EL (cell line): ENCODE measurements at places on chromosomes 7 and 10.

- no peak for DNase-seq
Observed at GRCh38 chr7:156420496-156420895, 220.1 kb upstream of the RNF32 start.

GRCh38 chr7:932651-932975, 21.9 kb downstream of the ADAP1 start:
- DNase-seq: no peak

- no peak for DNase-seq
Observed at GRCh38 chr10:98128802-98129201, 5.7 kb upstream of the R3HCC1L start.

DNA sequence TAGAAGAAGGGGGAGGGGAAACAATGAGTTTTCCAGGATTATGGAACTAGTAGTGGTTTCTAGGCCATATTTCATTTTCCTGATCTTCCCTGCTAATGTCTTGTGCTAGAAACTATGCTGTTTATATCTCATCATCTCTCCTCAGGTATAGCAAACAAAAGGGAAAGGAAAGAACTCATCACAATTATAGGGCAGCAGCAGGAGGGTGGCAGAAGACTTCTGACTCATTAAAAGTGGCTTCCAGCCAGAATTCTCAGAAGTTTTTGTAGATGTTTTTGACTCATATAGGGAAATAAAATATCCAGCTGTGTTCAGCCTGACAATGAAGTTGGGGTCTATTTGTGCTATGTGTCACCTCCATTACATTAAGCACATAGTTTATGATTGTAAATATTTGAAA, 6.5 kb downstream of the AHR start:
- DNase-seq: peak; percentile 93

DNA sequence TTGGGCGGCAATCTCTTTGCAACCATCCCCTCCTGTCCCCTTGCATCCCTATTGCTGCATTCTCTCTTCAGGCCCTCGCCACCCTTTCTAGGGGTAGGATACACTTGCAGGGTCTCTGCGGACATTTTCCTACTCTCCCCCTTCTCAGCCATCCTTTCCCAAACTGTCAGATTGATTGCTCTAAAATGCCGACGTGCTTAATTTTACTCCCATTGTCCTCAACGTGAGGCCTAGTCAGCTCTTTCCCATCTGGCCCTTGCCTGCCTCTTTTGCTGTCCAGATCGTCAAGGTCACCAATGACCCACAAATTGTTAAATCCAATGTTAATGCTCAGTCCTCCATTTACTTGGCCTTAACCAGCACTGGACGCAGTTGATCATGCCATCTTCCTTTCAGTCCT, 12.7 kb upstream of the LRMDA start:
- no peak for DNase-seq

DNA sequence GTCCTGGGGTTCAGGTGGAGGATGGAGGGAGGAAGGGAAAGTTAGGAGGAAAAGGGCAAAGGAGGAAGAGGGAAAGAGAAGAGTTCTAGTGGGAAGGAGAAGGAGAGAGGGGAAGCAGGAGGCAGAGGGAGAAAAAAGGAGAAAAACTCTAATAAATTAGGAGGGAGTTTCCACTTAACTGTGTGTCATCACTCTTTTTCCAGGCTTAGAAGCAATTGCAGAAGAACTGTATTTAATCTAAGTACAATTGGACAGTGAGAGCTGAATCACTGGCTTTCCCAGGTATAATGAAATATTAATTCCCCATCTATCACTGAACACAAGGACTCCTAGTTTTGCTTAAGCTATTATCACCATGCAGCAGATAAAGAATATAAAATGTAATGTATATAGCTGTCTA, 76.8 kb downstream of the CREB3L2 start:
- no peak for DNase-seq

DNA sequence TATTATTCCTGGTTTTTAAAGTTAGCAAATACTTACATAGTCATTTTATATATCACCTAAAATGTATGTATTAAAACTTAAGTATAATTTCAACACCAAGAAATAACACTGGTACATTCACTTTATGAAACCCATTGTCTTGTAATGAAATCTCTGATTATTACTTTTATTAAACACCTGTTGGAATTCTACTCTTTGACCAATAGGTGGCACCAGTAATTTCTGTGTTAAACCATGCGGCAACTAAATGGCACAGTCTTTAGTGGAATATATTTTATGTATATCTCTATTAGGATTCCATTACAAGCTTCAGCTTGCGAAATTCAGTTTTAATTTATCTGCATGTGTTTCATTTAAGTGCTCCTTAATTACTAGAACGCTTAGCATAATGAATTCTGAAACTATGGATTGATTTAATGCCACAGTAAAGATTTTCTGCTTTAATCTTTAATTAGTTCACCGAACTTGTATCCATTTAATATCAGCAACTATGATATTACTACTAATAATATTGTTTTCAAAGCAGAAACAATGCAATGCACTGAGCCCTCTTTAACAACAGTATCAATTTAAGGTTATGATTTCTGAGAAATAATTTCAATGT, 181.3 kb downstream of the MAGI2 start:
- peak; percentile 50 for DNase-seq

GRCh38 chr7:98465022-98465421, 64.1 kb upstream of the BAIAP2L1 start:
- DNase-seq: no peak

- no peak for DNase-seq
Observed at GRCh38 chr7:101195884-101196283, 5.0 kb downstream of the MOGAT3 start.

GRCh38 chr10:95069286-95069685, at the start of gene CYP2C8:
TSS of gene CYP2C8 (minus strand) at chr10:95069497. CDS start at chr10:95069402, 95 bp downstream.
- no peak for DNase-seq

DNA sequence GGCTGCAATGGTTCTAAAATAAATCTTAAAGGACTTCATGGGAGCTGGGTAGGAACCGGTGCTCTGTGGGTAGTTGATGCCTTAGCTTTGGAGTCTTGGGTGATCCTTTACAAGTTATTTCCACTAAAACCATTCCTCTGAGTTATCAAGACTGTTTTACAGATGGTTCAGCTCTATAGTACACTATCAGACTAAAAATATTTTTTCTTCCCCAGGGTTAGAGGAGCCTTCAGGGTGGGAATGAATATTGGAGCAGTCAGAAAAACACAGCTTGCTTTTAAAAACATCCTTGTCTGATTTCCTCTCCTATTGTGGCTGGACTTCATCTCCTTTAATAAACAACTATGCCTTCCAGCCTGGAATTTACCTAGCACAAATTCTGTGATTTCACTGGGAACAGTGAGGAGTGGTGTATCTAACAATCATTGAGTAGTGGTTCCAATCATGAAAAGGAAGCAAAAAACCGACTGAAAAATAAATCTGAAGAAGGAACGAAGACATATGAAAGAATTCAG, 102.6 kb upstream of the AFAP1L2 start:
- DNase-seq: no peak

DNA sequence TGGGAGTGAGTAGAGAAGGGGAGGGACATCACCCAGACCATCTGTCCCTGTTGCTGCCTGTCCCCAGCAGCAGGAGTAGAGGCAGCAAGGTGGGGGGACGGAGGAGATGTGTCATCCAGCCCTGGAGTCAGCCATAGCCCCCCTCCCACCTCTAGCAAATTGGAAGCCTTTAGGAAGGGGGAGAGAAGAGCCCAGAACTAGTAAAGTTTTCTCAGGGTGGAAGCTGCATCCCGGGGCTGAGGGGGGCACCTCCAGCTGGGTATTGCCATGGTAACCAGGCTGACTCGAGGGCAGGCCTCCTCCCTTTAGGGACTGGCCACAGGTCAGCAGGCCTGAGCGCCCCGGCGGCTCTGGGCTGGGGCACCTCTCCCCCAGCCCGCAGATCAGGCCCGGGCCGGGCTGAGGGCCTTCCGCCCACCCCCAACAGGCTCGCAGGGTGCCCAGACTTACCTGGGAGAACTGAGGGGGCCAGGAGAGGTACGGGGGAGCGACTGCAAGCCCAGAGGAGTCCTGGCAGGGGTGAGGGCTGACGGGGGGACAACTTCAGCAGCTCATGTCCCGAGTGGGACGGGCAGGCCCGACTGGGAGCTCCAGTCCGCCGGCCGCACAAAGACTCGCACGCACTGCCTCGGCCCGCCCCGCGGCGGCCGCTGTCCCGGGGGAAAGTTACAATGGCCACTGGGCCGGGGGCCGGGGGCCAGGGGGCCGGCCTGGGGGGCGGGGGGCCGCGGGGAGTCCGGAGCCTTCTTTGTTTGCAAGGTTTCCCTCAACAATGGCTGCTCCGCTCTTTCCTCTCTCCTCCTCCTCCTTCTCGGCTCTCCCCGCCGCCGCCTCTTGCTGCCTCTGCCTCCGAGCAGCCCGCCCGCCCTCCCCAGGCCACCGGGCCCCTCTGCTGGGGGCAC, 6.0 kb downstream of the LDB1 start:
- DNase-seq: peak; percentile 35

DNA sequence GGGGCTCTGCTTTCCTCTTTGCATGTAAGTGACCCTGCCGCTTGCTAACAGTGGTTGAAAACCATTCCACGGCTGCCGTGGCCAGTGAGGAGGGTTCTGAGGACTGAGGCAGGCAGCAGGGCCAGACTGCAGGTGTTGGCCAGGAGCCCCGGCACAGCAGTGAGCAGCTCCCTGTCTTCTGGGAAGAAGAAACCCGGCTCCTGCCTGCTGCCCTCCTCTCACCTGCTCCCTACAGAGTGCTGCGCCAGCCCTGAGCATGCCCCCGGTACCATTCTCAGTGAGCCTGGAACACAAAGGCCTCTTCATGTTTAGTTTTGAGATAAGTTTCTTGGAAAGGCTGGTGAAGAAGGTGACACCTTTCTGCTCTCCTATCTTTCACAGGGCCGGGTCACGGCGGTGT, 199.9 kb downstream of the TAX1BP1 start:
- DNase-seq: no peak

DNA sequence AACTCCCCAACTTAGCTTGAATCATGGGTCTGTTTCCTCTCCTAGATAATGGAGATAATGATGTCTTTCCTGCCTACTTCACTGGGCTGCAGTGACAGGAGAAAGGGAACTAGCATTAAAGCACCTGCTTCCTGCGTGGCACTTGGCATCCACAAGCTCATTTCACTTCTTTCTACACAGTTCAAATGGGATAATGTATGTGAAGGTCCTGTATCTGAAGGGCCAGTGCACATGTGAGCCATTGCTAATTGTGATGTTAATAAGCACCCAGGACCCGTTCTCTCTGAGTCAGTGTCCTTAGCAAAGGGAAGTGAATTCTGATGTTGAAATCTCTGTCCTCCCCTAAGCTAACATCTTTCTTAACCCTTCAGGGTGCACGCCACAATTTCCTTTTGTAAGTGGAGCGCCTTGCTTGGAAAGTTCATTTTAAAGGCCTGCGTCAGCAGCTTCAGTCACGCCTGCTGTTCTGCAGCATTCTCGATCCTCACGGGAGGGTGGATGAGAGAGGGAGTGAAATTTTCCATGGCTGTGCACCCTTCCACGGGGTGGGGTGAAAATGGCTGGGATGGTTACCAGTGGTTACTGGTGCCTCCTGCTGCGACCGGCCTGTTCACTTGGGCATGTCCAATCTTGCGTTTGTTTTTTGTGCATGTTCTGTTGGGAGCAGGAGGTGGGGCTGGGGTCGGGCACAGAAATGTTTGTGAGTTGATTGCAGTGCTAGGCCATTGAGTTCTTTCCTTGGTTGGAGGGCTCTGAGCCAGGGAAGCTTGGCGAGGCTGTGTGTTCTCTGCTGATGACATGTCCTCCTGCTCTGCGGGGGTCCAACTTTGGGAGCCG, 59.2 kb downstream of the HK1 start:
- peak; percentile 87 for DNase-seq

- no peak for DNase-seq
Observed at GRCh38 chr7:97623333-97623732, 108.6 kb upstream of the TAC1 start.

DNA sequence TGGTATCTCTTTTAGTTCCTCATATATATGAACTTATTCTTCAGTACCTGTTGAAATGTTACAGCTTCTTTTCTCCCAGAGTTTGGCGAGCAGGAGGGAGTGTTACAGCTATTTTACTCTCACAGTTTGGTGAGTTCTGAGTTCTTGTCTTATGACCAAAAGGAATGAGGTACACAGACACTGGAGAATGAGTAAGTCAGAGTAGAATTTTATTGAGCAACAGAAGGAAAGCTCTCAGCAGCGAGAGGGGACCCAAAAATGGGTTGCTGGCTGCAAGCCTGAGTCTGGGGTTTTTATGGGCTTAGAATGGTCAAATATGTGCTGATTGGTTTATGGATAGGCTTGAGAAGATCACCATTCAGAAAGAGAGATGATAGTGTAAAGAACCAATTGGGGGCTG, 175.2 kb downstream of the CDK14 start:
- peak; percentile 14 for DNase-seq

DNA sequence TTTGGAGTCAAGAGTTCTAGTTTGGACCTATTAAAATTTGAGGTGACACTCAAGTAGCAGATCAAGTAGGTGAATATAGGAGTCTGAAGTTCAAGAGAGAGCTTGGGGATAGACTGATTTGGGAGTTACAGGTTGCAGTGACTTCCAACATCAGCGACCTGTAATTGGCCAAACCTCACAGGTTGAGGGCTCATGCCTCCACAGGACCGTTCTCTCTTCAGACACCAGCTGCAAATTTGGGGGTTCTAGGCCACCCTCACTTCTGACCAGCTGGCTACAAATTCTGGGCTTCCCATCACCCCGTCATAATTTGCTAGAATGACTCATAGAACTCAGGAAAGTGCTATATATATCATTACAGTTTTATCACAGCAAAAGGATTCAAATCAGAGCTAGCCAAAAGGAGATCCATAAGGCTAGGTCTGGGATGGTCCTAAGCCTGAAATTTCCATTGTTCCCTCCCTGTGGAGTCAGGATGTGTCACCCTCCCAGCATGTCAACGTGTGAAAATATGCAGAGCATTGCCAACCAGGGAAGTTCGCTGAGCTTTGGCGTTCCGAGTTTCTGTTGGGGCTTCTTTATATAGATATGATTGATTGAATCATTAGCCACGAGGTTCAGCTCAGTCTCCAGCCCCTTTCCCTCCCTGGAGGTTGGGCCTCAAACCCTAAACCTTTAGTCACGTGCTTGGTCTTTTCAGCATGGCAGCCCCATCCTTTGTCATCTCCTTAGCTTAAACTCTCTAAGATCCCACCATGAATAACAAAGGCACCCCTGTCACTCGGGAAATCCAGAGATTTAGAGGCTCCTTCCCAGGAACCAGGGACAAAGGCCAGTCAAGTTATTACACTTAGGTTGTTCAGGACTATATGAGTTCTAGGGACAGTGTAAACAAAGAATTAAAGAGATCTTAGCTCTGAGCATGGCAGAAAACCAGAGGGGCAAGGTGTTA, 20.7 kb upstream of the ZNF212 start:
- DNase-seq: no peak

- DNase-seq: no peak
Observed at GRCh38 chr10:117936566-117936965, 110.2 kb downstream of the RAB11FIP2 start.

DNA sequence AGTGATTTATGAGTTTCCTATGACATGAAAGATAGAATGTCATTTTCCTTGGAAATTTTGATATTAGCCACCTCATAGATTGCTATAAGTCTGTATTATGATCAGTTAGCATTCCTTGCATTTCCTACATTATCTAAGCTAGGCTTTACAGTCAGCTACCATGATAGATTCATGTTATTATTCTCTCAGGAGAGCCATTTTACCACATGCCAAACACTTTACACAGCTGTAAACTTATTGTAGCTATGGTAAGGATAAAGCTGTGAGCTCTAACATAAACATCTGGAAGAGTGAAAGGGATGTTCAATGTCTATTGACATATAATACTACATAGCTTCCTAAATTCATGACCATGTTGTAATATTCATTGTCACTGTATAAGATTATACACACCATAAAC, 608.0 kb downstream of the PHTF2 start:
- DNase-seq: no peak
